Stimulated activated naive CD8-positive, alpha-beta T cell treated with anti-CD3 and anti-CD28 coated beads, Interleukin-15, Interleukin-2, amounts not matched to agents 100 U/mL and 50 U/mL, for 24 hours (primary cell): ENCODE measurements at places on chromosomes 1 and 21.

GRCh38 chr1:116310180-116310579 is 62.9 kb upstream of the ATP1A1 start:
- DNase-seq: no peak

DNA sequence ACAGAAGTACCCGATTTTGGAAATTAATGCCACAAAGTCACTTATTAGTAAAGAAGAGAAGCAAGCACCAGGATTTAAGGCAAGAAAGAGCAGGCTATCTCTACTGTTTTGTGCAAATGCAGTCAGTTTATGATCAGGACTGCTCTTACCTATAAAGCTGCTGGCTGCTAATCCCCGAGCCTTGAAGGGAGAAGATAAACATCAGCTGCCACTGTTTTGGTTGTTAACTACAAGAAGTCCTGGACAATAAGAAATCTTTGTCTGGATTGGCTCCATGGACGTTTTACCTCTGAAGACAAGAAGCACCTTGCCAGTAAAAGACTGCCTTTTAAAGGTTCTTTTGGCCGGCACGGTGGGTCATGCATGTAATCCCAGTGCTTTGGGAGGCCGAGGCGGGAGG is 21.4 kb downstream of the FRRS1 start:
- no peak for DNase-seq

GRCh38 chr1:45326627-45327623 is at the start of gene HPDL:
Gene HPDL, plus strand, starts transcription at chr1:45326895. Its CDS starts 254 bp downstream, at chr1:45327149.
- peak; percentile 85 for DNase-seq

GRCh38 chr1:232600424-232601258 is 29.3 kb downstream of the SIPA1L2 start:
- no peak for DNase-seq

DNA sequence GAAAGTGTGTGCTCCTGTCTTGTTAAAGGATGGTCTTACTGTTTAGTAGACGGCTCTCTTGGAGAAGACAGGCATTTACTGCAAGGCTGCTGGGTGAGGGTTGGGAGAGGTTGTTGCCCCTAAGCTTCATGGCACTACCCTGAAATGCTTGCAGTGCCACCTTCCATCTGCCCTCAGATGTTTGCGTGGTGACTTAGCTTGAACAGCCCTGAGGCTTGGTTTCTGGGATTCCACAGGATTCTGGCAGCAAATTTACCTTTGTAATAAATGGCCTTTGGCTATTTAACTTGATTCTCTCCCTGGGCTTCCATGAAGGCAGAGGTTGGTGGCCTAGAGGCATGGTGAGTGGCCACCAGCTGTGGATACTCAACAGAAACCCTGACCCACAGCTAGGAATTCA is 11.6 kb downstream of the MTARC1 start:
- no peak for DNase-seq

DNA sequence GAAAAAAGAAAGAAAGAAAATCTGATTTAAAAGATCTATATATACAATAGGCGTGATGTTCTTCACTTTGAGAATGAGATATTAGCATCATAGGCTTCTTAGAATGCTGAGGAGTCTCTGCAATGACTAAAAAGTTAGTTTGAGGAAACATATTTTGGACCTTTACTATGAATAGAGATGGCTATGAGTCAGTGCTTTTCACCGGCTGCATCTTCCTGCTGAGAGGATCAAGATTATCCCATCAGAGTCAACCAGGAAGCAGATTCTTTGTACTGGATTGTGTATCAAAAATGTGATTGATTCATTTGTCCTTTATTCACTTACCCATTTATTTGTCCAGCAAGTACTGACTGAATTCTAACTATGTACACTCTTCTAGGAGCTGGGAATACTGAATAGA is 144.2 kb downstream of the KCNK2 start:
- DNase-seq: no peak

GRCh38 chr1:167789501-167789900 is 67.7 kb downstream of the MPZL1 start:
- no peak for DNase-seq

DNA sequence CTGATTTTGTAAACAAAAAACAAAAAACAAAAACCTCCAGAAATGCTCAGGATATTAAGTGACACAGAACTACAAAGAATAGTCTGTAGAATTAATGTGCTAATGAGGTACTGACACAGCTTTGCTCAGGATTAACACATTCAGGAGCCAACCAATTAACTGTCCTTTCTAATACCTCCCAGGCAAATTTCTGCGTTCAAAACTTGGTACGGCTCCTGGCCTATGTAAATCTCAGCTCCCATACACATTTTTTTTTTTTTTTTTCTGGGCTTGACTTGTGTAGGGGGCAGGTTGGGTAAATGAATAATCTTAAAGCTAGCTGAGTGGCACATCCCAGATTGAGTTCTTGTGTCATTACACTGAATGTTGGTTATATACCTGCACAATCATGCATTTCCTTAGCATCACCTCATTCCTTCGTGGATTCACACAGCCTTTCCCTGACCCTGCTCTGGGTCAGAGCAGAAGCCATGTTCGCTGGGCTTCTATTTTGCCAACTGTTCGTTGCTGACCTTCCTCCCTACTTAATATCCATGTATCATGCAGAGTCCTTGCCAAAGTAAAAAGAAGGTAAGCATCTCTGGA is 12.6 kb upstream of the IER5 start:
- DNase-seq: no peak

- no peak for DNase-seq
Observed at GRCh38 chr21:44887807-44888580, 14.5 kb upstream of the PTTG1IP start.

GRCh38 chr1:224113005-224113404 is 906 bp upstream of the FBXO28 start:
- no peak for DNase-seq

GRCh38 chr1:247392088-247392487 is 23.9 kb upstream of the NLRP3 start:
- no peak for DNase-seq

GRCh38 chr1:6796095-6796494 is 10.8 kb downstream of the CAMTA1 start:
- DNase-seq: no peak

- no peak for DNase-seq
Observed at GRCh38 chr1:89905395-89906058, 84.7 kb downstream of the LRRC8D start.

DNA sequence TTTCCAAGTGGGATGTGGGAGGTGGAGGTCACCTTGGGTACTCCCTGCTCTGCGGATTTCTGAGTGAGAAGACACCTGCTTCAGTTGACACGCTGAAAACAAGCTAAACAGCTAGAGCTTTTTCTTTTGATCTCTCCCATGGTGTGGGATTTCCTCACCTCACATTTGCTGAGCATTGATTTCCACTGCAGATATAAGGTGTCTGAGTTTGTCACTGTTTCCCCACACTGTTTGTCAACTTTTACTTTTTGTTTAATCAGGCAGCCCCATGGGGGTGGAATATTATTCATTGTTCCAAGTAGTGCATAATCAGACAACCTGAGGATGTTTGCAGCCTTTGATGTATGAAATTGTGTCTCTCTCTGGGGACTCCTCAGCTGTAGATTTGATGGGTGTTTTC is 49.5 kb downstream of the FASLG start:
- peak; percentile 27 for DNase-seq

DNA sequence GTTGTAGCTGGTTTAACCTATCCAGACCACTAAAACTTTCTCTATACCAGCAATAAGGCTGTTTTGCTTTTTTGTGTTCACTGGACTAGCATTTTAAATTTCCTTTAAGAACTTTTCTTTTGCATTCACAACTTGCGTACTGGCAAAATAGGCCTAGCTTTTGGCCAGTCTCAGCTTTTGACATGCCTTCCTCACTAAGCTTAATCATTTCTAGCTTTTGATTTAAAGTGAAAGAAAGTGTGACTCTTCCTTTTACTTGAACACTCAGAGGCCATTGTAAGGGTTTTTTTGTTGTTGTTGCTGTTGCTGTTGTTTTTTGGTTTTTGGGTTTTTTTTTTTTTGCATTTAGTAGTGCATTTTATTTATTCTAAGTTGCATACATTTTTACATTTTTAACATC is 15.2 kb downstream of the RPAP2 start:
- no peak for DNase-seq

DNA sequence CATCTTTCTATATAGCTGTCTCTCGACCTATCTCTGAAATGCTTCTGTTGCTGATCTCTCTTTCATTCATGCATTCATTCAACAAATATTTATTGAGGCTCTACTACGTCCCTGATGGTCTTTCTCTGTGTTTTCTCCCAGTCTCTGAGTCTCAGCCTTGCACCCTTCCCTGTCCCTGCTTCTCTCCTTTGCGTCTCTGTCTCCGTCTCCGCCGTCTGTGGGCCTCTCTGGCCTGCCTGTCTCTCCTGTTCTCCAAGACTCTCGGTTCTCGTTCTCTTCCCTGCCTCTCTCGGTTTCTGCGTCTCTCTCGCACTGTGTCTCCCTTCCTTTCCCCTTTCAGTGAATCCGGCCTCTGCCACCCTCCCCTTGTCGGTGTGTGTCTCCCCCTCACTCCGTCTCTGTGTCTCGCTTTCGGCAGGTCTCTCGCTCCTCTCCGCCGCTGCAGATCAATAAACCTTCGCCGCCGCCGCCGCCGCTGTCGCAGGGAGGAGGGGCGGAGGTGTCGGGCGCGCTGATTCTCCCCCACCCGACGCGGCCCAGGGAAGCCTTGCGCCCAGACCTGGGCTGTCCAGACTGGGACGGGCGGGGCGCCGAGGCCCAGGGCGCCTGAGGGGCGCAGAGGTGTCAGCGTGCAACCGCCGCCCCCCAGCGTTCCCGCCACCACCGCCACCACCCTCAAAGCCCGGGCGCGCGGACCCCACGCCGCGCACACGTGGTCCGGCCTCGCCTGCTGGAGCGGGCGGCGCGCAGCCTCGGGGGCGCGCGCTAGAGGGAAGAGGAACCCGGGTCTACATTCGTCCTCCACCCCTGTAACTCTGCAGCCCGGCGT is 3.0 kb downstream of the EFNA3 start:
- DNase-seq: no peak

- DNase-seq: no peak
Observed at GRCh38 chr1:155396874-155397476, 76.3 kb downstream of the RUSC1 start.

DNA sequence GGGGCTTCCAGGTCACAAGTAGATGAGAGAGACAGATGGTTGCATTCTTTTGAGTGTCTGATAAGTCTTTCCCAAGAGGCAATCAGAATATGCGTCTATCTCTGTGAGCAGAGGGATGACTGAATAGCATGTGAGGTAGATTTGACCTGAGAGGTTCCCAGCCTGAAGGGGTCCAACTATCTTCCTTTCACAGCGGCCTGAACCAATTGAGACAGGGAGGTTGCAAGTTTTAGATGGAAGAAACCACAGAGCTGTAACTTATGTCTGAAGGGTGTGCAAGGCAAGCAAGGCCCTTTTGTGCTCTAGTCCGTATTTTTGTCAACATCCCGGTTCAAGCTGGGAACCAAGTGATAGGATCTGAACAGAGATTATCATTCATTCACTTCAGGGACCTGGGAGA is 9.9 kb upstream of the RNF187 start:
- no peak for DNase-seq
